ENCODE measurements at places on chromosomes 6 and 20.
A peak's percentile ranks its signal among the peaks of the same experiment; 100 is the strongest.

DNA sequence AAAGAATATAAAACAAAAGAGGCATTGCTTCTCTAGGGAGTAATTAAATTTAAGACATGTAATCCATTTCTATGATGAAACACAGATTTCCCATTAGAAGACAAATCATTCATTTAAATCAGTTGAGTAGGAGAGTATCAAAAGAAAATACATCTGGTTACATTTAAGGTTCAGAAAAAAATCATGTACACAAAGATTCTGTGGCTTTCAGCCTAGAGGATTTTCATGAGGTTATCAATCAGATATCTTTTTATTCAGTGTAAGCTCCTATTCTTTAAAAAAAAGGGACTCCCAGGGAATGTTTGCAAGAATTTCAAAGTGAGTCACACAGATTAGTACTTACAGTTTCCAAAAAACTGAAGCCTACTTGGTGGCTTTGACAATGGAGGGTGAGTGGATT, 24.9 kb downstream of the COL21A1 start:
- no peak for DNase-seq

DNA sequence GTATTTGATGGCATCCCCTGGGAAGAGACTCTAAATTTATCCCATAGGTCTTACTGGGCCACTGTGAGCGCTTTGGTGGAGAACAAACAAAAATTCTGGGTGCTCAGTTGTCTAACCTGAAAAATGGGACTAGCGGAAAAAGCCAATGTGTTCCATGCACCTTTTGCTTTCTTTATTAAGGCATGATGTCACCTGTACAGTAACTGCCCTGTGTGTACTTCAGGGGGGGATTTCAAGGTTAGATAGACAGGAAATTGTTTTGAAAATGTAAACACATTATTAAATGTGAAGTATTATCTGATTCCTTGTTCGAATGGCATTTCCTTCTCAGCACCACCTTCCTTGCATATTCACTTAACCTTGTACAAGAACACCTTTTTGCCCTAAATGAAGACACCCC, 1.2 kb upstream of the EDN1 start:
- no peak for DNase-seq

- DNase-seq: no peak
Observed at GRCh38 chr6:142412241-142412640, 110.4 kb downstream of the ADGRG6 start.

GRCh38 chr6:162973151-162973872, 245.5 kb downstream of the PACRG start:
- peak; percentile 7 for DNase-seq

- no peak for DNase-seq
Observed at GRCh38 chr6:11409371-11409770, 128.2 kb upstream of the TMEM170B start.

DNA sequence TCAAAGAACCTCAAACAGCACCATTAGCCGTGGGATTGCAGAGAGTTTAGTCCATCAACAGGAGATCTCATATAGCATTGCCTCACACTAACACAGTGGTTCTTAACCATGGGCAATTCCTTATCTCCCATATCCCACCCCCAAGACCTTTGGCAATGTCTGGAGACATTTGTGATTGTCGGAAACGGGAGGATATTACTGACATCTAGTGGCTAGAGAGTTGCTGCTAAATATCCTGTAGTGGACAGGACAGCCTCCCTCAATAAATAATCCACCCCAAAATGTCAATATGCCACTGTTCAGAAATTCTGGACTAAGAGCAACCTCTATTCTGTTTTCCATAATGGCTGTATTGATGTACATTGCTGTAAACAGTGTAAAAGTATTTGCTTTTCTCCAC, 210.1 kb upstream of the CCN2 start:
- DNase-seq: peak; percentile 86

DNA sequence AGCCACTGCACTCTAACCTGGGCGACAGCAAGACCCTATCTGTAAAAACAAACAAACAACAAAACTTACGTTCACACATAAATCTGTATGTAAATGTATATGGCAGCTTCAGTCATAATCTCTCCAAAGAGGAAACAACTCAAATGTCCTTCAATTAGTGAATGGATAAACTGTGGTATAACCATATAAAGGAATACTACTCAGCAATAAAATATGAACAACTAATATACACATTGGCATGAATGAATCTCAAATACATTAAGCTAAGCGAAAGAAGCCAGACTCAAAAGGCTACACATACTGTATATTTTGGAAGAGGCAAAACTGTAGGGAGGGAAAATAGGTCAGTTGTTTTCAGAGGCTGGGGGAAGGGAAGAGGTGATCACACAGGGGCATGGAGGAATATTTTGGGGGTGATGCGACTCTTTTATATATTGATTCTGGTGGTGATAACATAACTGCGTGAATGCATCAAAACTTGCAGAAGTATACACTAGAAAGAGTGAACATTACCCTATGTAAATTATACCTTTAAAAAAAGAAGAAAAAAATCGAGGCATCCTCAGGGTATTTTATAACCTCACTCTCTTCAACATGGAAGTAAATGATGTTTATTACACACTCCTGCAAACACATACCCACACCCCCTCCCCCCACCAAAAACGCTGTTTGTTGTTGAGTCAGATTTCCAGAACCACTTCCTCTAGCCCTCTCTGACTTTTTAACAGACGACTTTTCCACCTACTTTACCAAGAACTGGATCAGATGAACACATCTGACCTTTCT, 115.2 kb upstream of the RNF24 start:
- peak; percentile 47 for DNase-seq

DNA sequence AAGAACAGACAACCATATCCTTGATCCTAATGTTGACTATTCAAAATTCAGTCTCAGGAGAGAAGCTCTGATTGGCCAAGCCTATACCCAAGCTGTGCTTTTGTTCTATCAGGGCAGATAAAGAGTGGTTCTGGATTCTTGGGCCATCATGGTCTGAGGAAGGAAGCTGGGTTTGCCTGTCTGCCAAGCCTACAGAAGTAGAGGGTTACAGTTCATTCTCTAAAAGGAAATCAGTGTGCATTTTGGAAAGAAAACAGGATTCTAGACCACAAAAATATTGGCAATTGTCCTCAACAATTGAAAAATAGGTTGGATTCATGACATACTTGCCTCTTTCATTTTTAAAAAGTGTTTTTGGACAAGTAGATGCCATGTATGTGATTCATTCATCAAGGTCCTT, 145.4 kb upstream of the BMP2 start:
- DNase-seq: no peak

- no peak for DNase-seq
Observed at GRCh38 chr20:51280047-51280446, 257.1 kb upstream of the KCNG1 start.

- peak; percentile 73 for DNase-seq
Observed at GRCh38 chr6:110075406-110075805, 97.3 kb downstream of the GPR6 start.

- no peak for DNase-seq
Observed at GRCh38 chr6:13319891-13320564, 8.3 kb downstream of the TBC1D7 start.

DNA sequence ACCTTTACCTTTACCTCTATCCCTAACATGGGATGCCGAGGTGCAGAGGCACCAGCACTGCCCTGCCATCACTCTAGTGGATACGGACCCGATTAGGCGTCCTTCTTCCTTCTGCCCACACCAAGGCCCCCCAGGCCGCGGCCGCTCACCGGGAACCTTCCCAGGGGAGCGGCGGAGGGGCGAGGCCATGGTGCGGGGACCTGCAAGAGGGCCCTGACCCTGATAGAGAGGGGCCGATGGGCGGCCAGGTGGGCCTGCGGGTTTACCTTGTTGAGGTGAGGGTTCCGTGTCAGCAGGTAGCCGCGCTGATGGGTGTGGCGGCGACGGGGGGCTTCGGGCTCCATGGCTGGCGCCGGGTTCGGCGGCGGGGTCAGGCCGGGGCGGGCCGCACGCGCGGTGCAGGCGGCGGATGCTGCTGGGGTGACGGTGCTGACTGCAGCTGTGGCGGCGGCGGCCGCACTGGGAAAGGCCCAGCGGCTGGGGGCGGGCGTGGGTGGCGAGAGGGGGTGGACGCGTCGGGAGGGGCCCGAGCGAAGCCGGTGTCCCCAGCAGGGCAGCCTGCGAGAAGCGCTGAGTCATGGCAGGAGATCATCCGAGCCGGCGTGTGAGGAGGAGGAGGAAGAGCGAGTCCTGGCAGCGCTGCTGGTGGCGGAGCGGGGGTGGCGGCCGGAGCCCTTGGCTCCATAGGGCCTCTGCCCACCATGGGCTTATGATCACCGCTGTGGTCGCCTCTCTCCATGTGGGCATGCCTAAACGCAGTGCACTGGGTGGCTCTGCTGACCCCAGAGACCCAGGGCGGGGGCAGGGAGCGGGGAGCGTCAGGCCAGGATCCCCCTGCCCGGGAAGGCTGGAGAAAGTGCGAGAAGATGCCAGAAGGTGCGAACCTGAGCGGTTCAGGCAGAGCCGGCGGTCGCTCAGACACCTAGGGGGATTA, at the start of gene ME1:
ME1 (minus strand) TSS at position 441 of the 934 bp plus-strand sequence; CDS start at position 344, 97 bp downstream.
- DNase-seq: peak; percentile 77

DNA sequence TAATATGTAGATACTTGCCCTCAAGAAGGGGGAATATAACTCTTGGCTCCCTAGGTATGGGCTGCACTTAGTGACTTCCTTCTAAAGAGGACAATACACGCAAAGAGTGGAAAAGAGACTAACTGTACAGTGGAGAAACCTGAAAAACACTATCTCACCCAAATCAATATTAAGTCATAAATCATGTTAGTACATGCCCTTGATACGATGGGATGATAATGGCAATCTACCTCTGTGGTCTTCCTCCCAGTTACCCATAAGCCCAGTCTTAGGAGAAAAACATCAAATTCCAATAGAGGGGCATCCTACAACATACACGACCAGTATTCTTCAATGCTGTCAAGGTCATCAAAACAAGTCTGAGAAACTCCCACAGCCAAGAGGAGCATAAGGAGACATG, 1.3 kb downstream of the TRIM26 start:
- DNase-seq: no peak

DNA sequence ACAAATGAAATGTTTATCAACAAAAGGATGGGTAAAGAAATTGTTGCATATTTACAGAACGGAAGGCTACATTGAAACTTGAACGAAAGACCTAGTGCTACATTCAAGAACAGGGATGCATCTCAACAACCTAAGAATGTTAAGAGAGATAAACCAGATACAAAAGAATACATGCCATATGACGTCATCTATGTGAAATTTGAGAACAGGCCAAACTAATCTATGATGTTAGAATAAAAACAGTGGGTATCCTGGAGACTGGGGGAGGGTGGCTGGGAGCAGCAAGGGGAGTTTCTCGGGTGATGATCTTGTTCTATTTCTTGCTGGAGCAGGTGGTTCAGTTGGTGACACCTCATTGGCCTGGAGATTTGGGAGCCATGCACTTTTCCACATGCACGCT, 81.5 kb downstream of the SULF2 start:
- DNase-seq: peak; percentile 34

DNA sequence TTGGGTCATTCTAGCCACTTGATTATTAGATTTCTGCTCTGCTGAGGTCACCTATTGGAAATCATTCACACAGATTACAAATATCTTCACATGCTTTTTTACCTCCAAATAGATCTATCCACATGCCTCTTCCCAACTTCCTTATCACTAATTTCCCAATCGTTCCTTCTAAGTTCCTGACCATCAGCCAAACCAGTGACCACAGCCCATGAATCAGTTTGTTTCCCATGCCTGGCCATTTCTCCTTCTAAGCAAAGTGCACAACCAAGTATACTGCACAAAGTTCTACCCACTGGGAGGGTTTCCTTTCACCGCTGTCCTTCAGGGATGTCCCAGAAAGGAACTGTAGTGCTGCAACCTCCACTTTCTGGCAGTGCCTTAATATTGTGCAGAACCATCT, 140.5 kb upstream of the SYNDIG1 start:
- peak; percentile 23 for DNase-seq

DNA sequence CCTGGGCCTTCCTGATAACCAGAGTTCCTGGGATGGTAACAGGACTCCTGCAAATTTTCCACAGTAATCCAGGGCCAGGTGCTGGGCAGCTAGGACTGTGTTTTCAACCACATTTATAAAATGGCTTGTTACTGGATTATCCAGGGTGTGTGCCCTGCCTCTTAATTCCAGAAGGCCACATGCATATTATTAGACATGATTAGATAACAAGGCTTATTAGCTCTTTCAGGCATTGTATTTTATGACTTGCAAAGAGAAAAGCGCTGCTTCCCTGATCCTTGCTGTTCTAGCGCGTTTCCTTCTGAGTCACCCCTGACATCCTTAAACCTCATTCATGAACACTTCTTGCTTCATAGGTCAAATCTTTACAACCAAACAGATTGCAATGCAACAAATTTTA, 208.6 kb downstream of the UST start:
- DNase-seq: peak; percentile 70

- DNase-seq: no peak
Observed at GRCh38 chr6:149478631-149479314, 6.0 kb downstream of the ZC3H12D start.

DNA sequence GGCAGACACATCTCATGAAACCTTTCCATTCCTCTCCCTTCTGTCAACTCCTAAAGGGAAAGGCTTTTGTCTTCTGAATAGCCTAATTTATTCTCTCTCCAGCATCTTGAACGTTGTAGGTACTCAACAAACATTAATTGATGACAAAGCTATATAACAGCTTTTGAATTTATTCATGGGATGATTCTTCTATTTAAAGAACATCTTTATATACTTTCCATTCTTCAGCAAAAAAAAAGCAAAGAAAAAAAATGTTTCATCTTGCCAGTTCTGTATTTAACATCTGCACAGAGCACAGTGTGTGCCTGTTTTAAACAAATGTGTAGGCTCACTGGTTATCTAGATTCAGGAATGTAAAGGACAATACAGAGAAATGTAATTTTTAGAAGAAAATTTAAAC, 648.7 kb downstream of the KIF16B start:
- DNase-seq: no peak

DNA sequence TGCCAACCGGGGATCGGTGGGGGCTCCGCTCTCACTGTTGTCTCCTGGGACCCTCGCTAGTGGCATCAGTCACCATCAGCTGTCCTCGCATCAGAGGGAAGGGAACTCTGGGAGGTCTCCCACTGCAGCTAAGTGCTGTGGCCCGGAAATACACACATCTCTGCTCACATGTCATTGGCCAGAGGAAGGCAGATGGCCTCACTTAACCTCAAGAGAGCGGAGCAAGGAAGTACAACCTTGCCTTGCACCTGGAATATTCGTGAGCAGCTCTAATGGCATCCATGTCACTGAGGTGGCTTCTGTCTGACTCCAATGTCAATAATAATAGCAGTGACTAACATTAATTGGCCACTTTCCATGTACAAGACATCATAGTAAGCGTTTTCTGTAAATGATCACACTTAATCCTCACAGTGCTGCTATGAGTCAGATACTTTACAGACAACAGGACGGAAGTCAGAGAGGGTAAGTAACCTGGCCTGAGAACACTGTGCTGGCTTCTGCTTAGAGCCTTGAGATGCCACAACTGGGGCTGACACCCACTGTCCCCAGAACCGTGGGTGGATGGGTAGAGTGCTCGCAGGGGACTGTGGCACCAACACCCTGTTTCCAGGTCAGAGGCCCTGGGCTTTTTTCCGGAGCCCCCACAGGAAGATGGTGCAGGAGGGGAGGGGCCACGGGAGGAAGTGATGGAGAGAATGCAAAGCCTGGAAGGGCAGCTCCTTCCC, 6.0 kb downstream of the LHFPL5 start:
- peak; percentile 80 for DNase-seq

- no peak for DNase-seq
Observed at GRCh38 chr20:22815206-22815551, 219.9 kb upstream of the SSTR4 start.
